Gastroesophageal sphincter (tissue), 4 donors: ENCODE measurements at places on chromosomes 13 and 19.

DNA sequence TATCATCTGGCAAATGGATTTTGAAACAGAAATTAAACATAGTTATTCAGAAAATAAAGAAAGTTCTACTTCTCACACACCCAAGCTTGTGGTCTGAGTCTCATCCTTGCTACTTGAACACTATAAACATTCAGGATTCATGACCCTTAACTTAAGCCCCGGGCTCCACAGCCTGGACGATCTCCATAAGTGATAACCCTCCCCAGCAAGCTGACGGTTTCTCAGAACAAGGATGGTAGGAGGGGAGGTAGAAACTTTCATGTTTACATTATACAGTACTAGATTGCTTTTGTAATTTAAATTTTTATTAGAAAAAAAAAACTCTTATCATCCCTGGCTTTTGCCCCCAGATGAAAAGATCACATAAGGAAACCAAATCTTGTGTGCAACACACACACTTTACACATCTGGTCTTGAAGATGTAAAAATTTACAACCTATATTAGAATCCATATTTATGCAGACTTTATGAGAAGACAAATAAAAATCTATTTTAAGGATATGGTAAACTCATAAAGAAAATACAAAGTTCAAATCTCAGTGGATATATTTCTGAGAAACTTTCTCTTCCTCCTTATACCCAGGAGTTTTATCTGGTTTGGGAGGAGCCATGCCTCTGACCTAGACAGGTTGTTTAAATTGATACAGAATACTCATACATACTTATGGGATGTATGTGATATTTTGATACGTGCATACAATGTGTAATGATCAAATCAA, 20.0 kb upstream of the ATP12A start:
- no peak for ATAC-seq

DNA sequence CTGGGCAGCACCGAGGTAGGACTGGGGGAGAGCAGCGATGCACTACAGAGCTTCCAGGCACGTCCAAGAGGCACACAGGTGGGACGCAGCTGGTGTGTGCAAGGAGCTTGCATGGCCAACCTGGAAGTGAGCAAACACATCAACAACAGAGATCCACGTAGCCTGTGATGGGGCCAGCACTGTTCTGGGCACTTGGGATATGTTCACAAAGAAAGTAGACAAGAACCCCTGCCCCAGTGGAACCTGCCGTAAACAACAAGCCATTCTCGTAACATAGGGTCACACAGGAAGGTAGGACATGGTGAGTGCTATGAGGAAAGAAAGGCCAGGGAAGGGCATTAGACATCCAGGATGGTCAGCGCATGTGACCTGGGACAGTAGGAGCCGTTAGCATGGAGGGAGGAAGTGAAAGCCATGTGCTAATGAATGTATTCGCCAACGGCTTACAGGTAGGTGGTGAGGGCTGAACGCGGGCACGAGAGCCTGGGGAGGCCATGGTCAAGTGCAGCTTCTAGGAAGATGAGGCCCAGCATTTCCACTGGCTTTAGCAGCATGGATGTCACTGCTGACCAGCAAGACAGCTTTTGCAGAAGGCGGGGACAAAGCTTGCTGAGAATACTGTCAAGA, 105.5 kb downstream of the TEX26 start:
- no peak for ATAC-seq

GRCh38 chr13:112928972-112929782, 39.8 kb upstream of the MCF2L start:
- ATAC-seq = no peak

- peak; percentile 100 for ATAC-seq
These were observed at the start of gene ZNF253 for GRCh38 chr19:19865750-19866610. TSS of gene ZNF253 (plus strand) at chr19:19865882. CDS start at chr19:19865997, 115 bp downstream.

DNA sequence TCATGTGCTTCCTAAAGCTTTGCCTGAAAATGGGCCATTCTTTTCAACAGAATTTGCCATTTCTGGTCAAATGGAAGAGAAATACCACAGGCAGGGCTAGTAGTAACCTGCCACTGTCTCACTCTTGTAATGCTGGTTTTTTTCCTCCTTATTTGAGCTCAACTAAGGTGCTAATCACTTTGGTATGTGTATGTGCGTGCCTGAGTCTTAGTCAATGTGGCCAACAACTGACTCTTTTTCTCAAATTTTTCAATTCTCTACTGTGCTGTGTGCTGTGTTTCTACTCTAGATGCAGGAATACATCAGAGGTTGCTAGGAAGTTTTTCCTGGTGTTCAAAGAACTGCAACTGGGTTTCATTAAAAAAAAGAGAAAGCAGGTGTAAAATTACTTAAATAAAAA, 870.2 kb downstream of the EFNB2 start:
- no peak for ATAC-seq

- ATAC-seq = no peak
These were observed 286.1 kb downstream of the SPRY2 start for GRCh38 chr13:80054806-80055205.

DNA sequence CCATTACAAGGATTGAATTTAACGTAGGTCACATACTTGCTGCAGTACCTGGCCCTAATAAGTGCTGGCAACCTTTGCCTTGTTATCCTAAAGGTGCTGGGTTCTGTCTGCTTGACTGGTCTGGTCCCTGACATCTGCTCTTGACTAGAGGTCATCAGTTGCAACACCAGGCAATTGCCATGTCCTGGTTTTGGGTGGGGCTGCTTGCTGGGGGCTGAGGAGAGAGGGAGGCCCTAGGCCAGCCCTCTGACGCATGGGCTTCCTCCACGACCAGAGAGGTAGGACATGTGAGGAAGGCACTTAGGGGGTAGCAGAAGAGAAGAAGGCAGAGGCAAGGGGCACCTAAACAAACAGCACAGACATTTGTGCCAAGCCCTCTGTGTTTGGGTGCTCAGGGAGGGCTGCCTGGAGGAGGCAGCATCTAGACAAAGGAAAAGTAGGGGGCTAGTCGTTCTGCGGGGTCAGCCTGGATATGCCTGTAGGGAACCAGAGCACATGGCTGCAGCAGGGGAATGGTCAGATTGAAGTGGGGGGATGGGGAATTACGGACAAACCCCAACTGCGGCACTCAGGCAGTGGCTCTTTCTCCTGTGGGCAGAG, 21.7 kb downstream of the VSTM2B start:
- ATAC-seq = no peak

DNA sequence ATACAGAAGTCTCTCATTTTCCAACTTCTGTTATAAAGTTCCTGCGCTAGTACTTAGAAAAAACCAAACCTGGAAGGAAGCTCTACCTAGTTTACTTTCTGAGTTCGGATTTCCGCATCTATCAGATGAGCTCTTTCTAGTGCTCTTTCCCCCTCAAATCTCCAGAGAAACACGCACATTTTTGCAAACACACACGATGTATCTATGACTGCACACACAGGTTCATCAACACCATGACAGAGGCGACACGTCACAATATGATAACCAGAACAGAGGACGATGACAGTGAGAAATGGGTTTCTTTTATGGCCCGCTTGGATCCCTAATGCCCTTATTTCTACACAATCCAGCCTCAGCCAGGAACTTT, 629 bp upstream of the LRRC63 start:
- peak; percentile 40 for ATAC-seq
